ENCODE measurements at places on chromosomes 2 and 18.

DNA sequence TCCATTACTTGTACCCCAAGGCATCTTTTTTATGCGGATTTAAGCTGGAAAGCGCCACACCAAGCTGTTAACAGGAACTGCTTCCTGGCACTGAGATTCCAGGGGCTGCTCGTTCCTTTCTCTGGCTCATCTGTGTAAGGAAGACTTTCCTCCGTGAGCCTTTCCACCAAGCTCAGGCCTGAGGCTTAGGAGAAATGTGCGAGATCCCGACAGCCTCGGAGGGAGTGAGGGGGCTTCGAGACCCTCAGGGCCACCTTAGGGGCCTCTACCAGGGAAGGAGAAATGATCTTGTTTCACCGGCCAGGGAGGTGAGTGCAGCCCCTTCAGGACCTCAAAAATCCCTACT is 17.1 kb downstream of the B3GNT7 start:
- DNase-seq = no peak

DNA sequence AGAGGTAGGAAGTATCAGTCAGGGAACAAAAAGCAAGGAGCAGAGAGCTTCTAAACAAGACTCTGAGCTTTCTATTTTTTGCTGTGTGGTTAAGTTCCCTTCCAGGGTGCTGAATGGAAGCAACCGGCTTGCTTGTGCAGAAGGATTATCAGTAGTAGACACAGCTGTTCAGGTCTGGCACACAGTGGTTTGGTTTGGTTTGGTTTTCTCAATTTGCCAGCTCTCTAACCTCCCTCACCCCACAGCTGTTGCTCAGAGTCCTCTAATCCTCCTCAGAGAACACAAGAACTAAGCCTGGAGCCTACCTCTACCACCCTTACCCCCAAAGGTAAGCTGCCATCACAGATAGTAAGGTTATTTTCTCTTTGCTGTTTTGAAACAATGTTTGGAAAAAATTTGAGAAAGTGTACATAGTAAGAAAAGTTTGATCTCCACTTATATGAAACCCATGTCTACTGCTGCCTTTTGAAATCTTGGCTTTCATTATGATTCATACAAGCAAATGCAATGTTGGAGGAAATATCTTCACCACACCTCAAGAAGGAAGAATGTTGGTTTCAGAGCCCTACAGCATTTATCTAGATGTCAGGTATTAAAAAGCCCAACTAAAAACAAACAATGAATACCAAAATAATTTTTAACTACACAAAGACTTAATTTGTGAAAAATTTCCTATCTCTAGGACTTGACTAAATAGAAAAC is 255.3 kb downstream of the NR4A2 start:
- no peak for DNase-seq

DNA sequence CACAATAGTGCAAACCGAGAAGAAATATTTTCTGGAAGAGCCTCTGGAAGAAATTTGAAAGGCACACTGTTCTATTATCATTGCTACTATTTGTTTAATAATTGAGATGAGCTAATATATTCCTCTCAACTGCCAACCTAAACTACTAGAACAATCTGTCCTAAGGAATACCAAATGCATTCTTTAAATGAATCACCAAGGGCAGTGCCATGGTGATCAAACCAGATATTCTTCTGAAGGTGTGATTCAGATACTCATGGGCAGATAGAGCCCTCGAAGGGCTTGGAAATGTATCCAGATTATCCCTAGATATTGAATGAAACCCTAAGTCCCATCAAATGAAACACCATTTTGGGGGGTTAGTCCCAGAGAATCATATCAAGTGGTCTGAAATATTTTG is 76.6 kb downstream of the FIGN start:
- DNase-seq = no peak

GRCh38 chr18:67875944-67876343 is 359.4 kb upstream of the DSEL start:
- DNase-seq = no peak

DNA sequence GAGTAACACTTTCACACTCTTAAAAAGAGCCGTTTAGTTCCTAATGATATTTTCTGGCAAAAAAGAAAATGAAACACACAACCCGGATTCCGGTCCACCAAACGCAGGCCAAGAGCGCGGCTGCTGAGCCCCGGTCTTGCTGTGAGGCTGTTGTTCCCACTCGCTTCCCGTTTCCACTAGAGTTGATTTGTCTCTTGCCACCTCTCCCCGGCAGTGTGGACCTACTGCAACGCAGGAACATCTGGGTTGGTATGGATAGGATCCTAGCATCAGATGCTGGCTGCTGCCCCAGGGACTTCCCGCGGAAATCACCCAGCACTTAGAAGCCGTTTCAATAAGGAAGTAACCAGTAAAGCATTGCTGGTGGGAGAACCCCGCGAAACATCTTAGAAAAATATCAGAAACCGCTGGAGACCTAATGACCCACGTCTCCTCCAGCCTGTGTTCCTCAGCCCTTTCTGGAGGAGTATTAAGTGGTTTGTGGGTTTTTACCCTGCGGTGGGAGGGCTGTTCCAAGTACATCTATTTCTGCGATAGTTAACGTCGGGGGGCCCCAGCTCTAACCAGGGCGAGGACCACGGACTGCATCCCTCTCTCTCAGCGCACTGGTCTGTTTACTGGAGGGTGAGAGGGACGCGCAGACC is 939 bp downstream of the DOCK10 start:
- peak; percentile 40 for DNase-seq

DNA sequence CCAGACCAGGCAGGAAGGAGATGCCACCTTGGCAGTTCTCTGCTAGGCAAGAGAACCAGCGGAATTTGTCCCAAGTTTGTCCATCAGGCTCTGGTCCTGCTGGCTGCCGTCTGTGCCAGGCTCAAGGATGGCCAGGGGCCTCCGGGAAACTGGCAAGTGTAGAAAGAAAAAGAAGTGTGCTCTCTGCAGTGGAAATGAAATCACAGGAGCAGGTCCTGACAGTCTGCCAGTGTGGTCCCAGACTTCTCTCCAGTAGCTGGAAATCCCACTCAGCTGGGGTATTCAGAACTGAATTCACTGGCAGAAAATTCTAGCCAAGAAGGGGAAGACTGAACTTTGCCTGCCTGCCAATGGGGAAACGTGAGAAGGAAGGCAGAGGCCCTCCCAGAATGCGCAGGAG is 91.0 kb downstream of the STPG4 start:
- no peak for DNase-seq

DNA sequence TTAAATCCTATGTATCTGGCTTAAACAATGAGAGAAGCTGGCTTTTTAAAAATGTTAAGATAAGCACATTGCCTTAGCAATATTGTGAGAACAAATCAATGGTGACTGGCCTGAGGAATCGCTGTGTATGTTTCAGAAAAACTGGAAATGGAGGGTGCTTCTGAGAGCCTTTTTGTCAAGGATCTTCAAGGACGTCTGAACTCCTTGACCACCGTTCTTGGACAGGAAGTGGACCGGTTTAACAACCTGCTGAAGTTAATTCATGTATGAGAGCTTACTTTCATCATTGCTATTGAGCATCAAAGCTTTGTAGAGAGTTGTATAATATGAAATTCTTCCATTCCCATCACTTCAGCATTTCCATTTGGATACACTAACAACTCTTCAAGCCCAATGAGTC is 72.6 kb downstream of the TRABD2A start:
- DNase-seq = no peak

- no peak for DNase-seq
Observed at GRCh38 chr2:168649105-168649504, 153.3 kb upstream of the NOSTRIN start.

- DNase-seq = no peak
Observed at GRCh38 chr18:63534615-63535014, 7.6 kb upstream of the SERPINB12 start.

DNA sequence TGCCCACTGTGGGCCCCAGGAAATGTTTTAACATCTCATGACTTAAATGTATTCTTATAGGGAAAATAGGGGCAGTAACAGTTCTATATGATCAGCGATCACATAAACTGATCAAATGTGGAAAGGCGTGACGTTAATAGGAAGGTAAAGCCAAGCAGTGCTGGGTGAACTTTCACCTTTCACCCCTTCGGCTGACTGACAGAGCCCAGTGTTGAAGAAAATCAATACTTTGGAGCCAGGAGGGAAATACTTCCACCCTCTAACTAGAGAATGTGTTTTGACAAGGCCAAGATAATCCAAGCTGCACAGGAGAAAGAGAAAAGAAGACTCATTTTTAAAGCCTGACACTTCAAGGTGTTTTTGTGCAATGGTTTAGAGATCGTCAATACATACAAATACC is 116.5 kb upstream of the BOD1L2 start:
- DNase-seq = no peak

- no peak for DNase-seq
Observed at GRCh38 chr2:9757501-9758264, 85.6 kb upstream of the TAF1B start.

DNA sequence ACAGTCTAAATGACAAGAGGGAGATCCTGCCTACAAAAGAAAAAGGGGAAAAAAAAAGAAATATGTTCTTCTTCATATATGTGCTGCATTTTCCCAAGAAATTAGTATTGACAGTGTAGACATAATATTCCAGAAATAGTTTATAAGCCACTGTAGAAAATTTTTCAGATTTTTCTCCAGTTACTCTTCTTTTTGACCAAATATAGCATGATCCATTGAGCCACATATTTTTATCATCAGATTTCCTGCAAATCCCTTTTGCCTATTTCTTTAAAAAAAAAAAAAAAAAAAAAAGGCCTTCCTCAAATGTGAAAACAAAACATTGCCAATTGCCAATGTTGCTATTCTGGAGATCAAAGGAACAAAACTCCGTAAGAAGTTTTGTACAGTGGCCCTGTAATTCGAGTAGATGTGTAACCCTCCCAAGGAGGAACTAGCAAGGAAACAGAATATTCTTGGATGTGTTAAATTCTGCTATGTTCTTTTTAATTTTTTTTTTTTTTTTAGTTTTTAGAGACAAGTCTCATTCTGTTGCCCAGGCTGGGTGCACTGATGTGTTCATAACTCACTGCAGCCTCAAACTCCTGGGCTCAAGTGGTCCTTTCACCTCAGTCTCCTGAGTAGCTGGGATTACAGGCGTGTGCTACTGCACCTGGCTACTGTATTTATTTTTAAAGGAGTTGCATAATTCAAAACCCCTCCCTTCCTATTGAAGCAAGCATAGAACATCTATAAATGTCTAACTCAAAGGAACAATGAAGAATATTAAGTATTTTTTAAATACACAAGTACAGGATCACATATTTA is 12.5 kb upstream of the CABYR start:
- no peak for DNase-seq

- DNase-seq = no peak
Observed at GRCh38 chr18:48820483-48821250, 130.1 kb downstream of the SMAD7 start.

GRCh38 chr2:102717308-102718018 is 44.4 kb upstream of the TMEM182 start:
- DNase-seq = no peak

- DNase-seq = no peak
Observed at GRCh38 chr2:202237787-202238233, 587 bp downstream of the SUMO1 start.

DNA sequence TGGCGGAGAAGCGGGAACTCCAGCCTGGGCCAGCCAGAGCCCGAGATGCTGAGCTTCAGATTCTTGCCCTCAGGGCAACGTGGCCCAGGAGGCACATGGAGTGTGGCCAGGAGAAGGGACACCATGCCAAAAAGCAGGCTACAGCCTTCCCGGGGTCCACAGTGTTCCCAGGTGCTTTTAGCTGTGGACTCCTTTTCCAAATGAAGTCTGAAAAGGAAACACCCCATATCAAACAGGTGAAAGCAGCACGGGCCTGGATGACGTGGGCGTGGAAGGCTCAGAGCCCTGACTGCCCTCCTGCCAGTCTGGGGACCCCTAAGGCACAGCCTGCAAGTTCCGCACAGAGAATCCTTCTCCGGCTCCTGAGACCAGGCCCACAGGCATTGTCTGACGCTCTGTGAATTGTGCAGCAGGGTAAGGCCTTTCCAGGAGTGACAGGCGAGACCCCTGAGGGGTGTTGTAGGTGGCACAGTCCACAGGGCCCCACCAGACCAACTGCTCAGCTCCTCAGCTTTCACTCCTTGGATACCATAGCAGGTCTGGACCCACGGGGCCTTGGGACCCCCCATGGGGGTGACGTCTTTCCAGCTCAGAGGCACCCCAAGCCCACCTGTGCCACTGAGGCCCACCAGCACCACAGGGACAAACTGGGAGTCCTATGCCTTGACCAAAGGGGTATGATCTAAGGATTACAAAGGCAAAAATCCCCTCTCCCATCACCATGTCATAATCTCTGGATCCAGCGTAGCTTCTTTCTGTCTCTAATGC is 69.6 kb upstream of the RAB6C start:
- DNase-seq = no peak

DNA sequence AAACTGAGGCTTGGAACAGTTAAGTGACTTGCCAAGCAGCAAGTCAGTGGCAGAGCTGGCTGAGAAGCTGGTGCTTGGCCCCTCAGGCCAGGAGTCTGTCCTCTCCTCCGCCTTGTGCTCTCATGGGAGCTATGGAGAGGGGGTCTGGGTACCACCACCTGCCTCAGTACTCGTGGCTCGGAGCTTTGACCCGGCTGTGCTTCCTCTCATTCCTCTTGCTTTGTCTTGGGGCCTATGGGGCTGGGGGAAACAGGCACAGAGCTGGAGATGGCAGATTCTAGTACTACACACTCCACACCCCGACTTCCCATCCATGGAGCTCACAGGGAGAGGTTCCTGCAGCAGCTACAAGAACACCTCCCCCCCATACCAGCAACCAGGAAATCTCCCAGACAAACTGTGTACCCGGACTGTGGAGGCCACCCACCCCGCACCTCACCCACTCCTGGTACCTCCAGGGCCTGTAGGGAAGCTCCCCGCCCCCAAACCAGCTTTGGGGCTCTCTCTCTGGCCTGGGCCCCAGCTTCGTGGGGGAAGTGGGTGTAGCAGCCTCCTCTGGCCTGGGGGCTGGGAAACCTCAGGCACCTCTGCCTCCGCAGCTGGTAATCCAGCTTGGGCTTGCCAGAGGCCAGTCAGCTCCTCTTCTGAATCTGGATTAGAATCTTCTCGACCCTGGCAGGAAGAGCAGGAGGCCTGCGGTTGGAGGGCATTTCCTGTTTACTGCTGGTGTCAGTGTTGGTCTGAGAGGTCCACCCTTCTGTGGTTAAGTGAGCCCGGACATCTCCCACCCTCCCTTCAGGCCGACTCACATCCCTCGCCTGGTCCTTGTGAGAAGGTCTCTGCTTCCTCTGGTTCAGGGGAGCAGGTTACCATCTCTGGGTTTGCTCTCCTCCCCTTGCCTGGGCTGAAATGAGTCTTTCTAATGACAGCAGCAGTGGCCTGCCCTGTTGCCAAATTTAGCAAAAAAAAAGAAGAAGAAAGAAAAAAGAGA is 22.3 kb upstream of the RHOB start:
- DNase-seq = no peak

DNA sequence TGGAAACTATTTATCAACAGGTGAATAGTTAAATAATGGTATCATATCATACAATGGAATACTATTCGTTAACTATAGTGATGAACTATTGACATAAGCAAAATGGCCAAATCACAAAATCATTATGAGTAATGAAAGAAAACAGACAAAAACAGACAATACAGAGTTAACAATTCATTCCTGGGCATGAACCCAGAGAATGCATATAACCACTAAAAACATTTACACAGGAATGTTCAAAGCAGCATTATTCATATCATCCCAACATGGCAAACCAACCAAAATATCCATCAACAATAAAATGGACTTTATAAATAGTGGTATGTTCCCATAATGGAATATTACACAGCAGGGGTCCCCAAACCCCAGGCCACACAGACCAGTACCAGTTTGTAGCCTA is 131.2 kb upstream of the CYP1B1 start:
- no peak for DNase-seq

- DNase-seq = no peak
Observed at GRCh38 chr2:73697606-73698005, 39.5 kb downstream of the TPRKB start.

GRCh38 chr18:64330161-64330560 is 181.3 kb upstream of the LINC00305 start:
- DNase-seq = no peak

Data from activated CD4-positive, alpha-beta T cell treated with anti-CD3 and anti-CD28 coated beads for 1 hour (primary cell).